Activated CD4-positive, alpha-beta T cell treated with anti-CD3 and anti-CD28 coated beads, Interleukin-2, amount 10 ng/mL, durations not matched to agents 7 days and 5 days (primary cell): ENCODE measurements at places on chromosomes 3 and 15.

GRCh38 chr3:26058901-26059321 lies 269.0 kb downstream of the OXSM start:
- no peak for DNase-seq

- DNase-seq = no peak
Measured at GRCh38 chr3:66014651-66015050, 24.1 kb downstream of the MAGI1 start.

GRCh38 chr3:160183345-160184076 lies 41.7 kb upstream of the C3orf80 start:
- DNase-seq = no peak

GRCh38 chr3:138854204-138854603 lies 19.5 kb upstream of the PIK3CB start:
- DNase-seq = no peak

GRCh38 chr15:47378527-47378926 lies 338.8 kb upstream of the SEMA6D start:
- DNase-seq = no peak

DNA sequence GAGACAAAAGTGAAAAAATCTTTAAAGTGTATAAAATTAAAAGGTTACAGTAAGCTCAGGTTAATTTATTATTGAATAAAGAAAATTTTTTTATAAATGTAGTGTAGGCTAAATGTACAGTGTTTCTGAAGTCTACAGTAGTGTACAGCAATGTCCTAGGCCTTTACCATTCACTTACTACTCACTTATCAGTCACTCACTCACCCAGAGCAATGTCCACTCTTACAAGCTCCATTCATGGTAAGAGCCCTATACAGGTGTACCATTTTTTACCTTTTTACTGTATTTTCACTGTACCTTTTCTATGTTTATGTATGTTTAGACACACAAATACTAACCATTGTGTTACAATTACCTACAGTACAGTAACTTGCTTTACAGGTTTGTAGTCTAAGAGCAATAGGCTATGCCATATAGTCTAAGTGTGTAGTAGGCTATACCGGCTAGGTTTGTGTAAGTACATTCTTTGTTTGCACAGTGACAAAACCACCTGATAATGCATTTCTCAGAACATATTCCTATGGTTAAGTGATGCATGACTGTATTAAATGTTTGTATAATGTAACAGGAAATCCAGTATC lies 38.1 kb upstream of the NECTIN3 start:
- no peak for DNase-seq

DNA sequence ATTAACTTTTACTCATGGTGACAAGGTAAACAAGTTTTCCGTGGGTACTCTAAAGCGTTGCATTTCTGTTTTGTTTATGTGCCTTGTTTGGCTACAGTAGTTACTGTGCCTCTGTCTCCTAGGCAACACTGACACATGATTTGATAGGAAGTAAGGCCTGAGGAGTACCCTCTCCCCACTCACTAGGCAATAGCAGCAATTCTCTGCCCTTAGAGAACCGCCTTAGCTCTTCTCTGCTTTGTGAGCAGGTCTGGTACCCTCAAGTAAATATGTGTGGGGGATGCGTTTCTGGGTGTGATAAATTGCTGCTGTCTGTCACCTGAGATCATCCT lies at the start of gene IL5RA:
IL5RA (minus strand) TSS at position 76 of the 332 bp plus-strand sequence. CDS start 5,390 bp downstream, outside the sequence.
- peak; percentile 9 for DNase-seq

DNA sequence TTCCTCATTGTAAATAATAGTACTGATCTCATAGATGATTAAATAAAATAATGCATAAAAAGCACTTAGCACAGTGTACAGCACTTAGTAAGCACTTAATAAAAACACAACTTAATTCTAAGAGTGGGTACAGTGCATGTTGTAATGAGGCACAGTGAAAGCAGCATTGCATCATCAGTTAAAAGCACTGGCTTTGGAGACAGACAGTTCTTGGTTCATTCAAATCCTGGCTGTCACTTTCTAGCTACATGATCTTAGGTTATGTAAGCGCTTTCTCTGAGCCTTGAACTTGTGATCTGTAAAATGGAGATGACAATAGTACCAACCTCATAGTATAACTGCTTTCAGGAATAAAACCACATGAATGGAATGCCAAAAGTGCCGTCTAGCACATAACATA lies 151.5 kb downstream of the DPH6 start:
- no peak for DNase-seq

- DNase-seq = no peak
Measured at GRCh38 chr3:138817695-138818094, 17.0 kb downstream of the PIK3CB start.

DNA sequence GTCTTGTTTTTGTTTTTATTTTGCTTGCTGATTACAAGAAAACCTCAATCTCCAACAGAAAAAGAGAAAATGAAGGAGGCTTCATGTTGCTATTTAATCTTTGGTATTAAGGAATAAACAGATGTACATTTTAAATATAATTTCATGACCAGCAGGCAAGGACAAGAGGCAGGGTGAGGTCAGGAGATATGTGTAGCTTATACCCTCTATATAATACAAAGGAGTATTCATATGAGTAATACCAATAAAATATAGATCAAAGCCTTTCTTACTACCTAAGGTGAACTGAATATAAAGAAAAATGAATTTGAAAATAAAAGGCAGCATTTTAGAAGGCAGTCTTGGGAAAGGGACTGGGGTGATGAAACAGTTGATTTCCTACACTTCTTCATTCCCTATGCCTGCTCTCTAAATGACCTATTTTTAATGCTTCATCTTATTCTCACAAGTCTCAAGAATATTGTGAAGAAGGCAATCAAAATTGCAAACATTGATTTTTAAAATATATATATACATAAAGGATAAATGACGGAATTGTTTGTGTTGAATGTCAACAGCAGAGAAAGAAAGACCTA lies 8.6 kb upstream of the CBLB start:
- no peak for DNase-seq
